ENCODE measurements at places on chromosomes 5 and 9.

GRCh38 chr5:150616506-150616905 is 24.0 kb upstream of the SYNPO start:
- DNase-seq = no peak

GRCh38 chr9:124262649-124262972 is 4.9 kb downstream of the NEK6 start:
- DNase-seq = no peak

DNA sequence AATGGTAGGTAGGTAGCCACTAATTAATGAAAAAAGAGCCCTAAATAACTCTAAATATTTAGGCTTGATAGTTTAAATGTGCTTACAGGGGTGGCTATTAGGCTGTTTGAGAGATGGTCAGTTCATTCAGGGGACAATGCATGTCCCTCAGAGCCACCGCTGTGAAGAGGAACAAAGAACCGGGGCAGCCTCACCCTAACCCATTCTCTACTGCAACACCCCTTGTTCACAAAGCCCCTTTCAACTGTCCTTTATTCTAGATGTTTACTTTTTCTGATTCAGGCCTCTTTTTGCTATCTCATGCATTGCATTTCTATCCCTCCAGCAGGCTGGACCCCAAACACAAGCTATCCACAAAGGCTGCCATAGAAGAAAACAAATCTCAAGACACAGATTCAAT is 906.7 kb downstream of the NR2F1-AS1 start:
- DNase-seq = no peak

- DNase-seq = no peak
Observed at GRCh38 chr5:33985447-33985846, 954 bp upstream of the SLC45A2 start.

- DNase-seq = no peak
Observed at GRCh38 chr5:7577381-7577780, 181.4 kb downstream of the ADCY2 start.

Measured in stimulated activated CD8-positive, alpha-beta memory T cell treated with anti-CD3 and anti-CD28 coated beads, Interleukin-4, amount 100 ng/mL, for 48 hours (primary cell).